ENCODE measurements at places on chromosomes 7 and 10.

DNA sequence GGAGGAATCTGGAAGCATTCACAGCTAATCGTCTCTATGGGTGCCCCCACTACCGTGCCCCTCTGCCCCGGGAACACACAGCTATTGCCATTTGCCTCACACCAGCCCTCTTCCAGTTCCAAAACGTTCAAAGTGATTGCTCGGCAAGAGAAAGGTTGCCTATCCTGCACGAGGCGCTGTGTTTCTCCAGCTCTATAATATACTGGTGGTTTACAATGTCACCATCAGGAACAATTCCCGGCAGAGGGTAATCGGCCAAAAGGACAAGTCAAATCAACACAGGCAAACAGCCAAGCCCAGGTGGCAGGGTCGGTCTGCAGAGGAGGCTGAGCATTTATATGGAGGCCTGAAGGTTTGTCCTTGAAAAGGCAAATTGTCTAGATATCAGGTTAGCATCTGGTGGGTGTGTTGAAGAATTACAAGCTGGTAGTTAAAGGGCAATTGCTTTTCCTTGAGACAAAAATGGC, 29.2 kb upstream of the TNS3 start:
- peak; percentile 19 for DNase-seq

DNA sequence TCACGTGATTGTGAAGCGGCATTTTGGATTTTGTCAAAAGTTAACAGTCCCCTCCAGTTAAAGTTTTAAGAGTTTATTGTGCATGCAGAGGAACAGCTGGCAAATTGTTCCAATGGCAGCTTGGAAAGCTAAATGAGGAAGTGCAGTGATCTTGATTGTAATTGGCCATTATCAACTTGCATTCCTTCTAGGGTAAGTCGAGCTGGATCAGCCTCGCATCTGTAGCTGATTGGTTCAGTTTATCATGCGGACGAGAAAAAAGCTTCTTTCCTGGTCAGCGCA, 566 bp downstream of the ZNF789 start:
- peak; percentile 82 for DNase-seq

DNA sequence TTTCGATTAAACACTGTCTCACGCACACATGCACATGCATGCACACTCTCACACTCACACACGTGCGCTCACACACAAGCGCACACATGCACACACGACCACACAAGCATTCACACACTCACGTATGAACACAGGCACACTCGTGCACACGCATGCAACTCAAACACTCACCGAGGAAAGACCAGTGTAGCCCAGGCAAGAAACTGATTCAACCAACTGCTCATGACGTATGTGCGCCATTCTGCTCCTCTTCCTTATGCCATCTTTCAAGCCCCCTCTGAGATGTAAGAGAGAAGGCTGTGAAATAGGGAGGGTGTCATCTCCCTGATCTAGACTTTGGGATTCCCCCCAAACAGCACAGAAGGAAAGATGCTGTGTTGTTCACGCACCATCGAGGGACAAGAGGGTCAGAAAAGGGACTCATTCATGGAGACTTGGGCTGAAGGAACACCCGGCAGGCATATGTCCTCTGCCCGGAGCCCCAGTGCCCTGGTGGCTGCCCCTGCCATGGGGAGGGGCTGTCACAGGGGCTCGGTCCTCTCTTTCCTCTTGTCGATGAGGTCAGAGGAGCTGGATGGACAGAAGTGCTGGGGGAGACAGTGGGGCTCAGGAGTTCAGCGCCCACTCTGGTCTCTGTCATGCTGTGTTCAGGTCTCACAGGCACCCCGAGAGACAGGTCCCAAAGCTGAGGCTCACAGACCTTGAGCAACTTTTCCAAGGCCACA, 130.1 kb upstream of the SHH start:
- no peak for DNase-seq

DNA sequence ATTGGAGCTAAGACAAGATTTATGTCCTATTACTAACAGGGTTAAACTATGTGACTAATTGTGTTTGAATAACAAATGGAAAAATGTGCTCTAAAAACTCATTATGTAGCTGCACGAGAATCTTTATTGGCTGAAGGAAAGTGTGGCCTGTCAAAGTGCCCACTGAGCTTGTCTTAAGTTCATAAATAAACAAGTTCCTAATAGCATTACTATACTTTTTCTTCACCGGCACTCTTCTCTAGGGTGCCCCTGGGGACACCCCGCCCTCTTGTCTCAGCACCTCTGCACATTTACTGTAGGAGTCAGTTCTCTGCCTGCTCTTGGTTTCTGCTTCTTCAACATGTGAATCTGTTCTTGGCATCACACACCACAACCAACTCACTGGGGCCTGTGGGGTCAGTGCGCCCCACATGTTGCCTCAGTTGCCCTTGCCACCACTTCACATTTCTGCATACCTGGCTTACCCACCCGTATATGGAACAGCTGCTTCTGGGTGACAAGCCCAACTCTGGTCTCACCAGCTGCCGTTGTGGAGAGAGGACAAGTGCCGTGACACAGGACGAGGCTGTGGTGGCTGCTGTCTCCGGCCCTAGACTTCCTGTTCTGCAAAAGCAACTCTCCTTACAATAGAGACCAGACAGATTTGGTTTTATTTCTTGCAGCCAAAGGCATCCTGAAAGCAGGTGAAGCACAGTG, 96.3 kb upstream of the DDC start:
- DNase-seq, result no peak

DNA sequence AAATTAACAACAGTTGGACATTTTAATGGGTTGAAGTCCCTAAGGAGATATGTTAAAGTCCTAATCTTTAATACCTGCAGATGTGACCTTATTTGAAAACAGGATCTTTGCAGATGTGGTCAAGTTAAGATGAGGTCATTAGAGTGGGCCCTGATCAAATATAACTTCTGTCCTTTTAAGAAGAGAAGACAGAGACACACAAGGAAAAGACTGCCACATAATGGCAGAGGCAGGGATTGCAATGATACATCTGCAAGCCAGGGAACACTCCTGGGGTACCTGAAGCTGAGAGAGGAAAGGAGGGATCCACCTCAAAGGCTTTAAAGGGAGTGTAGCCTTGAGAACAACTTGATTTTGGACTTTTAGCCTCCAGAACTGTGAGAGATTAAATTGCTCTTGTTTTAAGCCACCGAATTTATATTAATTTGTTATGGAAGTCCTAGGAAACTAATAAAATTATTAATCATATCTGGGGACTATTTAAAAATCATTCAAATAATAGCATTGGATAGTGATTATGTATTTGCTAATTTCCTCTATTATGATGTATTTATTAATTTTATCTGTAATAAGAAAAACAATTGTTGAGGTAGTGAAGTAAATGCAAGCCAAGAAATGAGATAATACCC, 700.0 kb upstream of the PCDH15 start:
- DNase-seq, result peak; percentile 7

DNA sequence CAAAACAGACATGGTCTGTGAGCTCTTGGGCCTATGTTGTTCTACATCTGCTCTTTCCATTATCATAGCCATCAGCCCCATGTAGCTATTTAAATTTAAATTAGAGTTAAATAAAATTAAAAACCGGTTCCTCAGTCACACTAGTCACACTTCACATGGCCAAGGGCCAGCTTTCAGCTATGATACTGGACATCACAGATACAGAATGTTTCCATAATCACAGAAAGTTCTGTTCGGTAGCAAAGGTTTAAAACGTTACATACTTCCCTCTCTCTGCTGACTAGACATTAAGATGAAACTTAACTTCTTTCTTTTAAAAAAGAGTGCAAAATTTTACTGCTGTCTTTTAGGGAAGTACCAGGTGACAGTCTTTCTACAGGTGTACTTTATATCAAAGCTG, 43.0 kb downstream of the SRPK2 start:
- no peak for DNase-seq

GRCh38 chr10:122051609-122052385, 62.8 kb downstream of the TACC2 start:
- peak; percentile 60 for DNase-seq

DNA sequence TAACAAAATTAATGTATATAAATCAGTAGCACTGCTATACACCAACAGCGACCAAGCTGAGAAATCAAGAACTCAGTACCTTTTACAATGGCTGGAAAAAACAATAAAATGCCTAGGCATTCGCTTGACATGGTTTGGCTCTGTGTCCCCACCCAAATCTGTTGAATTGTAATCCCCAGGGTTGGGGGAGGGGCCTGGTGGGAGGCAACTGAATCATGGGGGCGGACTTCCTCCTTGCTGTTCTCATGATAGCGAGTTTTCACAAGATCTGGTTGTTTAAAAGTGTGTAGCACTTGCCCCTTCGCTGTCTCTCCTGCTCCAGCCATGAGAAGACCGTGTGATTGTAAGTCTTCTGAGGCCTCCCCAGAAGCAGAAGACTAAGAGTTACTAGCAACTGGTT, 8.6 kb downstream of the ZNF786 start:
- DNase-seq, result no peak

- DNase-seq, result no peak
These were observed 95.0 kb downstream of the LRRC18 start for GRCh38 chr10:48844616-48845015.

- no peak for DNase-seq
These were observed 1.3 kb upstream of the SCART1 start for GRCh38 chr10:133452453-133452852.

- DNase-seq, result no peak
These were observed 2.1 kb upstream of the GPRIN2 start for GRCh38 chr10:46558392-46559185.
